ENCODE measurements at places on chromosomes 3 and 15.

DNA sequence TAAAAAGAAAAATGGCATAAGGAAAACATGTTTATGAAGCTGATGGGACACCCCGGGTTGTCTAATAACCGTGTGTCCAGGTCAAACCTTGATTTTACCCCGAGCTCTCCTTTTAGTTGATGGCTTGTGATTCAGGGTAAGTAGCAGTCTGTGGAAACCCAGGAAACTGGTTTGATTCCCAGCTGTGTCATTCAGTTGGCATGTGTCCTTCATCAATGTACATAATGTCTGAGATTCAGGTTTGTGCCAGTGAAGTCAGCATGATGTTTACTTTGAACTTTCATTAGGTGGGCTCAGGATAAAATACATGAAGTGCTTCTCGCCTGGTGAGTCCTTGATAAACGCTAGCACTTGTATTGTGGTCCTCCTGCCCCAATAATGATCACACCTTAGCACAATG lies 4.3 kb upstream of the COPG1 start:
- no peak for DNase-seq

GRCh38 chr3:155184011-155184410 lies 103.9 kb downstream of the MME start:
- DNase-seq, result no peak

DNA sequence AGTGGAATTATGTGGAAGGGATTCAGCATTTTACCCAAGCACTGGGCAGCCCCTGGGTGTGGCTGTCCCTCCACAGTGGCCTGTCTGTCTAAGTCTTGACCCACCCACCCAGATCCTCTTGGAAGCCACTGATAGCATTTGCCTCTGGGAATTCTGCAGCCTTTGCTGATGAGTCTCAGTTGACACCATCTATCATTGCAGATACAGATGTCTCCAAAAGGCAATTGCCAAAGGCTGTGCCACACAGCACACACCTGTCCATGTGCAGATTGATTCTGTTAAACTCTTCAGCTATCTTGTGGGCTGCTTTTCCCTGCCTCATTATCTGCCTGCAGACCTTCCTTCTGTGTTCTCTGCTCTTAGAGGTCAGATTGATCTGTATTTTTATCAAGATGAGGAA lies 18.1 kb downstream of the CX3CR1 start:
- no peak for DNase-seq

GRCh38 chr15:57667171-57667849 lies 39.2 kb upstream of the POLR2M start:
- no peak for DNase-seq

DNA sequence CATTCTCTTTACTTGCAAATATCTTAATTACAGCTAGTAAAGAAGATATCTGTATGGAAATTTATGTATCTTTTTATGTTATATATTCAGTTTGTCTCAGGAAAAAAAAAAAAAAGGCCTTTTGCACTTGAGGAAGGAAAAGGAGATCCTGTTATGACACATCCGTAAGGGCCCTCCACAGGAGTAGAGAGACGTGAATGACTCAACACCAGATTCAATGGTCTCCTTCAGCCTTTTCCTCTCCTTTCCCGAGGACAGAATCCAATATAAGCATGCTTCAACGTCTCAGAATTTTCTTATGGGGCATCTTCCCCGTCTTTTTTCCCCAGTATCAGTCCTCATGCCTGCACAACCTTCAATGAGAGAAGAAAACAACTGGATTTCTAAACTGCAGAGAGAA lies 340.3 kb downstream of the NTRK3 start:
- no peak for DNase-seq

DNA sequence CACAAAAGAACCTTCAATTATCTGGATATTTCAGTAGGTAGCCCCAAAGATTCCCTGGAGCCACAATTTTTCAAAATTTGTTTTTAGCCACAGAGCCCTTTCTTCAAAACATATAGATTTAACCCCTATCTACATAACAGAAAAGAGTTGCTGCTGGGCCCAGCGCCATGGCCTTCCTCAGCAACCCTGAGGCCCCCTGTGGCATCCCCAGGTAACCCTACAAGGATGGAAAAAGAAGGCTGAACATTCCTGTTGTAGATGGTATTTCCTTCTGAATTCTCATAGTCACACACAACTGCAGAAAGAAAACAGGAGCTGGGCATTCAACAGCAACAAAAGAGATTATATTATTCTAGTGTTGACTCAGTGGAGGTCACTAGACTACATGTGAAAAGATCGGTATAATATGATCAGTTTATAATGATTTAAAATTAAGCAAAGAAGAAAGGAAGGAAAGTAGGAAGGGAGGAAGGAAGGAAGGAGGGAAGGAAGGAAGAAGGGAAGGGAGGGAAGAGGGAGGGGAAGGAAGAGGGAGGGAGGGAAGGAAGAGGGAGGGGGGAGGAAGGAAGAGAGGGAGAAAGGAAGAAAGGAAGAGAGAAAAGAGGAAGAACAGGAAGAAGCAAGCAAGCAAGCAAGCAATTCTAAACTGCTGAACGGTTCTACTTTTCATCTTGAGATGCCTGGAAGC lies 342.5 kb upstream of the NR2F2 start:
- no peak for DNase-seq

DNA sequence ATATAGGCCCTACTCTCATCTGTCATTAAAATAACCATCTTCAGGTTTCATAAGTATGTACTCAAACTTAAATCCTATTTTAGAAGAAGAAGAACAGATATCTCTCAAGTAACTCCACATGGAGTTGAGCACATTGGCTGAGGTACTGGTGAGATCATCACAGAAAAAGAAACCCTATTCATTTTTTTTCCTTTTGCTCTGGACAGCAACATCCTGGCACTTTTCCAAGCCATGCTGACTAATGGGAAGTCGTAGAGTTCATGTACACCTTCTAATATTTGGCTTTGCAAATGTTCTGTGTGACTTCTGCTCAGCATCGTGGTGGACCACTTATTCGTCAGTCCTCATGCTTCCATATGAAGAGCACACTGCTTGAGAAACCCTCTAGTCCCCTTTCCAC lies 336.0 kb upstream of the KCNH8 start:
- no peak for DNase-seq

DNA sequence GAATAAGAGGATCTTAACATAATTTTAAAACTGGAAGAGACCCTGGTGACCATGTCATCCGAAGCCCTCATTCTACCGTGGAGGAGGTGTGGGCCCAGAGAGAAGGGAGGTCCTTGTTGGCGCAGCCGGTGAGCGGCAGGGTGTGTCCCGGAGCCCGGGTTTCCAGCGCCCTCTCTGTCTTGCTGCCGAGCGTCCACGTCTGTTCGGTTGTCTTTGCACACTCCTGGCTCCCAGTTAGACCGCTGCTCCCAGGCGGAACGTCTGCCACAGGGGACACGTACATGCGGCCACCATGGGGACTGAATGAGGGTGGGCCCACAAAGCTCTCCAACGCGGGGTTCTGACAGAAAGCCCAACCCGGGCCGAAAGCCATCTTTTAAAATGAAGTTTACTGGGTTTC lies 6.6 kb upstream of the MUC4 start:
- DNase-seq, result no peak

DNA sequence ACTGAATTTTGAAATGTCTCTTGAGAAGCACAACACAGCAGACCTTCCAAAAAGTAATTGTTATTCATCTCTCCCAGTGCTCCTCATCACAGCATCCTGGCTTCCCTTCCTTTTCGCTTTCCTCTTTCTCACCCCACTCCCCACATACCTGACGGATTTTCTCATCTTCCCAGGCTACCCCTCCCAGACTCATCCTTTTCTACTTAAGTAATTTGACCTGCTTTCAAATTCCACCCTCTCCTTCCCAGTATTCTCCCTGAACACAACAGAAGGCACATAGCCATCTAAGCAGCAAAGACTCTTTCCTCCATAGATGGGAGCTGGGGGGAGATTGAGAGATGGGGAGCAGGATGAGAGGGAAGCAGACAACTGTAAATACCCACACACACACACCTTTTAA lies 187.1 kb upstream of the STT3B start:
- no peak for DNase-seq

- no peak for DNase-seq
Observed at GRCh38 chr3:149494759-149495580, 20.5 kb downstream of the TM4SF4 start.

- DNase-seq, result peak; percentile 33
Observed at GRCh38 chr3:56303487-56303886, 164.8 kb downstream of the ERC2 start.

DNA sequence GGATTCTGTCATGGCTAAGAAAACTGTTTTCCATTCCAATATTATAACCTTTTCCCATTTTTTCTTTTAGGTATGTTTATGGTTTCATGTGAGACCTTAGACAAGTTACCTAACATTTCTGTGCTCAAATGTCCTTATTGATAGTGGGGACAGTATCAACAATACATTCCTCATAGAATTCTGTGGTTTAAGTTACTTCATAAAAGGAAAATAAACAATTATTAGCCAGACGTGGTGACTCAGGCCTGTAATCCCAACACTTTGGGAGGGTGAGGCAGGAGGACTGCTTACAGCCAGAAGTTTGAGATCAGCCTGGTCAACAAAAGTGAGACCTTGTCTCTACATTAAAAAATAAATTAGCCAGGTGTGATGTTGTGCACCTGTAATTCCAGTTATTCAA lies 436.8 kb upstream of the CNTN4 start:
- no peak for DNase-seq

DNA sequence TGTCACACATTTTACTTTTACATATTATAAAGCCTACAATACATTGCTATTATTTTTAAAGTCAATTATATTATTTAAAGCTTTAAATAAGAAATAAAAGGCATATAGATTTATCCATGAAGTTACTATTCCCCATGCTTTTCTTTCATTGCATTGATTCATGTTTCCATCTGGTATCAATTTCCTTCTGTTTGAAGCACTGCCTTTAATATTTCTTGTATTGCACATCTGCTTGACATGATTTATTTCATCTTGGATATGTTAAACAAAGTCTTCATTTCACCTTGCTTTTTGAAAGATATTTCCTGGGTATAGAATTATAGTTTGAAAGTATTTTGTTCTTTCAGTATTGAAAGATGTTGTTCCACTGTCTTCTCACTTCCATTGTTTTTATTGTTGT lies 174.3 kb upstream of the MBNL1 start:
- no peak for DNase-seq

DNA sequence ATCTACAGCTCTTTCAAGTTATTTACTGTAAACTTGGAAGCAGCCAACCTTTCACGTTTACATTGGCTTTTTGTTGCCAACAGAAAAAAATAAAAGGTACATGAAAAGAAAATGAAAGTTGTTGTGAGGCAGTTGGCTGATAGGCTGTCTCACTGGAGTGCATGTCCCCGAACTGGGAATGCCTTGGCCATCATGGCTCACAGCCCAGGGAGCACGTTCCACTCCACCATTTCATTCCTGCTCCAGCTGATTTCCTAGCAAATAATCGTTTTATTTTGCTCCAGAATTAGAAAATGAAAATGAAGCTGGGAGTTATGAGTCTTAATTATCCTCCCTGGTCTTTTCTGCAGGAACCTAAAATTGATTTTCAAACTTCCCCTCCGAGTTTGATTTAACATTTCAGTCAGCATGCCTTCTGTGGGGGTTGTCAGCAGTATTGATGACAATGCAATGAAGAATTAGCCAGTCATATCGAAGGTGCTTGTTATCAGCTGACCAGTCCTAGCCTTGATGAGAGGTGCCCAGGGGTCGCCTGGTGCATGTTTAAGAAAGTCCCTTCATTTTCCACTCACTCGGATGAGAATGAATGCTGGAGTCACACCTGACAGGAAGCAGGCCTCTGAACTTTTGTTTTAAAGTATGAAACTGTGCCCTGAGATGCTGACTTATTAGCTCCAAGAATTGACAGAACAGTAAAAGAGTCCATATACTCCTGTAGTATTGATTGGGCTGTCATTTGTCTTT lies 293.7 kb upstream of the TRIM42 start:
- DNase-seq, result no peak

DNA sequence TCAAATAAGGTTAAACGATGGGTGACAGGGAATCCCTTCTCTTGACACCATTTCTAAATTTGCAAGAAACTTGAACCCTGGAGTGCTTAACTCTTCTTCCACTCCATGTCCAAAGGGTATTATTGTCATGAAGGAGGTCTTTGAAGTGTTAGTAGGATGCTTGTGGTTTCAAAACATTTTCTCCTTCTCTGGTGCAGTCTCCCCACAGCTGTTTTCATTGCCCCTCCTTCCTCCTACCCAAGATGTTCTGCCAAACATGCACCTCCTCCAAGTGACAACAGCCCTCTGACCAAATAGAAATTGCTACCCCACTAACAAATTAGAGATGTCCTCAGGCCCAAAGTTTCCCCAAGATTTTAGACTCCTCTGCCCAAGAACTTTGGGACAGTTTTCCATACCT lies 151.4 kb downstream of the POLR2M start:
- DNase-seq, result no peak

- DNase-seq, result no peak
Observed at GRCh38 chr3:100245136-100245535, 15.7 kb upstream of the TBC1D23 start.

GRCh38 chr3:196813903-196814302 lies 53.8 kb upstream of the SENP5 start:
- DNase-seq, result no peak
